Naive thymus-derived CD8-positive, alpha-beta T cell (primary cell): ENCODE measurements at places on chromosomes 12 and 14. TPM values are rescaled to one million over a fixed set of nuclear protein-coding genes. Genes with fewer than 3 reads are reported as not detected.

DNA sequence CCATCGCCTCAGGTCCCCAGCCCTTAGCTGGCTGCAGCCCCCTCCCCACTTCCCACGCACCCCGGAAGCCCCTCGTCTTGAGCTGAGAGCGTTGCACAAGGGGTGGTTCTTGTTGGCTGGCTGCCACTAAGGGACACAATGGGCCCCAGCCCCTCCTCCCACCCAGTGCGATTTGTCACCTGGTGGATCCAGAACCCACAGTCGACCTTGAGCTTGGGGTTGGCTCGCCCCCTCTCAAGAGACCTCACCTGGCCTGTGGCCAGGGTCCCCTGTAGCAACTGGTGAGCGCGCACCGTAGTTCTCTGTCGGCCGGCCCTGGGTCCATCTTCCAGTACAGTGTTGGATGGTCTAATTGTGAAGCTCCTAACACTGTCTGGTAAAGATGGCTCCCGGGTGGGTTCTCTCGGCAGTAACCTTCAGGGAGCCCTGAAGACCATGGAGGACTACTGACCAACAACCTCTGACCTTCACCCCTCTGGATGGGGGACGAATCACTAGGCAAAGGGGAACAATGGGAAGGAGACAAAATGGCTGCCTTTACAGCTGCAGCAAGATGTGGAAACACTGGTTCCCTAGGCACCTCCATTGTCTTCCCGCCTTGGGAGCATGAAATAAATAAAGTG, 6.6 kb downstream of the PHB2 start:
- DNase-seq: no peak

DNA sequence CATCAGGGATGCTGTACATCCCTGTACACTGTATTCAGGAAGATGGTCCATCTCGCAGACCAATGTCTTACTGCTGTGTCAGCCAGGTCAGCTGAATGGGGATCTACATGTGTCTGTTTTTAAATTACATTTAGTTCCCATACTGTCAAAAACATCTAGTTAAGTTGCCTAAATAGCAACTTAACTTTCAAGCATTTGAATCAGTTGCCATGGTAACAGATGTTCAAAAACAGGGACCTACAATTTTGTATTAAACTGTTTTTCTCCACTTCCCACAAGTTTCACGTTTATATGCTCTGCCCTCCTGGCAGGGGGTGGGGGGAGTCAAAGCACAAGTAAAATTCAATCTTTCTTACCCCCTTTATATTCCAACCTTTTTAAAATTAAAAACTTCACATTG, 38.3 kb downstream of the C12orf42 start:
- no peak for DNase-seq

GRCh38 chr12:109831929-109832328, 1.3 kb downstream of the TRPV4 start:
- no peak for DNase-seq

DNA sequence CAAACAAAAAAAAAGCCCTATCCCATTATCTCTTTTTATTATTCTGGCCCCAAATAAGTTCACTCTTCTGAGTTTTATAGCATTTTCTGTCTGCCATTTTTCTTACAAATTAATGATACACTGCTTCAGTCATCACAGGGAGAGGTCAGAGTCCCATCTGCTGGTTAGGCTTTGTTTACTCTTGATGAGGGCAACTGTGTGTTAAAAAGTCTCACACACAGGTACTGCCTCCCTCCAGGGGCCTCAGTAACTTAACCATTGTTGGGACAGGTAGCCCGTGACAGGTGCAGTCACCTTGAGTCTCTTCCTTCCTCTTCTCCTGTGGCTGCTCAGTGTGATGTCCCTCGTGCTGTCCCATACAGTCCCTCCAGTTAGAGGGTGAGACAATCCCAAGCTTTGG, 45.5 kb upstream of the SEL1L start:
- DNase-seq: no peak

DNA sequence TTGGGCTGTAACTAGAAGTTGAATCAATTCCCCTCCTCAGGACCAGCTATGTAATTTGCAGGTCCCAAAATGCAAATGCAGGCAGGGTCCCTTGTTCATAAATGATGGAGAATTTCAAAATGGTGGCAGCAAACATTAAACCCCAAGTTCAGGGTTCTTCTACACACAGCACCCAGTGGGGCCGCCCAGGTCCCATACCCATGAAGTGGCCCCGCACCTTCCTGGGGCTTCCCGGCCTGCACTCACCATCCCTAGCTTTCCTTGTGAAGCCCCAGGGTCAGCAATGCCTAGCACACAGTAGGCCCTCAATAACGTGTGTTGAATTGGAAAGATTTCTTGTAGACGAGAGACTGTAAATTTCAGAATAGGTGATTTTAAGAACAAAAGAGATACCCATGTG, 76.0 kb downstream of the NTF3 start:
- no peak for DNase-seq

PLCZ1 gene
- total RNA-seq: not detected

ASIC1 gene
- 11.7 TPM for total RNA-seq

- no peak for DNase-seq
These were observed 129.4 kb downstream of the TSPAN9 start for GRCh38 chr12:3206536-3207072.

GRCh38 chr14:86334355-86334754, 804.4 kb downstream of the FLRT2 start:
- no peak for DNase-seq

RNASE4 gene
- not detected for total RNA-seq

DNA sequence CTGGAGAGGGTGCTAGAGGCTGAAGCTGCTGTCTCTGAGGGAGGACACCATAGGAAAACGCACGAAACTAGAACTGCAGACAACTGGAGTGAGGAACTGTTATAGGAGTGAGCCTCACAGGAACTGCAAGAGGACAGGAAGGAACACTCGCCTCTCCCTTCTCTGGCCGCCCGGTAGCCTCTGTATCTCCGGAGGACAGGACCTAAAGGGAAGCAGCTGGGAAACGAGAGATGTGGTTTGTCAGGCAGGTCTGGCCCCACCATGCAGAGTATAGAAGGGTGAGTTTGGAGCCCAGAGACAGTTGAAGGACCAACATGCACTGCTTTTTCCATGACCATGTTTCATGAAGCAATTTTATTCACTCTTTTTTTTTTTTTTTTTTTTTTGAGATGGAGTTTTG, 127.3 kb downstream of the EFCAB11 start:
- no peak for DNase-seq

GRCh38 chr12:4881266-4882064, 28.2 kb upstream of the KCNA1 start:
- no peak for DNase-seq

- DNase-seq: no peak
These were observed 11.4 kb upstream of the NOPCHAP1 start for GRCh38 chr12:104974626-104975290.

MEG3 gene
- not detected for total RNA-seq

DNA sequence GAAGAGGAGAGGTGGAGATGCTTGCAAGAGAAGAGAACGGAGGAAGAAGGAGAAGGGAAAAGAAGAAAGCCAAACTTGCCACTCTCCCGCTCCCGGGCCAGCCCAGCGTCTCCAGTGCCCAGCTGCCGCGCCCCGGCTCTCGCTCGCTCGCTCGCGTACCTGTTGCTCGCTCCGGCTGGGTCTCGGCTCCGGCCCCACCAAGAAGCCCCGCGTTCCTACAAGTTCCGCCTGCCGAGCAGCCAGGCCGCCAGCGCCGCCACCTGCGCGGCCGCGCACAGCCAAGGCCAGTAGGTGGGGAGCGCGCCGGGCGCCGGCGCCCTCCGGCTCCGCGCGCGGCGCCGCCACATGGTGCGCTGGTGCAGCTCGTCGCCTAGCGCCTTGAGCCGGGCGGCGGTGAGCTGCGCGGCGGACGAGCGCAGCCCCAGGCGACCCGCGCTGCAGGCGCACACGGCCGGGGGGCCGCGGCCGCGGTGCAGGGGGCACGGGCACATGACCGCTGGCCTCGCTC, 370 bp downstream of the HRK start:
- peak; percentile 27 for DNase-seq

KCNK13 gene
- not detected for total RNA-seq

GRCh38 chr12:51017452-51017851, 8.7 kb downstream of the SLC11A2 start:
- DNase-seq: no peak

DNA sequence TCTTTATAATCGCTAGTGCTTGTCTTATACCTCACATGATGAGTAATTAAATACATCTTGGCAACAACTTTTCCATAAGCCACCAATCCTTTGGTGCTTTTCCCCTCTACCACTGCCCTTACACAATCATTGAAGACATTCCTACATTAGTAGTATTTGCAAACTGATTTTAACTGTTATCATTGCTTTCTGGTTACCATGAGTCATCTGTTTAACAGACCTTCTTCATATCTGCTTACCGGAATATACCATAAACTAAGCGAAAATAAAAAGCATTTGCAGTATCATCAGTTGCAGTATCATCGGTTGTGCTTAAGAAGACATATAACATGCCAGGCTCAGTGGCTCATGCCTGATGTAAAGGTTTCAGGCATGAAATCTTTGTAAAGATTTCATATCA, 54.8 kb upstream of the PLEKHA5 start:
- DNase-seq: no peak

GRCh38 chr12:111437816-111438454, 32.2 kb downstream of the SH2B3 start:
- DNase-seq: no peak

GRCh38 chr14:69666690-69667211, 55.4 kb downstream of the SUSD6 start:
- DNase-seq: no peak

- DNase-seq: no peak
These were observed 41.5 kb upstream of the GNG2 start for GRCh38 chr14:51818748-51819380.

GRCh38 chr12:64175254-64175945, 46.7 kb downstream of the KICS2 start:
- DNase-seq: no peak

DNA sequence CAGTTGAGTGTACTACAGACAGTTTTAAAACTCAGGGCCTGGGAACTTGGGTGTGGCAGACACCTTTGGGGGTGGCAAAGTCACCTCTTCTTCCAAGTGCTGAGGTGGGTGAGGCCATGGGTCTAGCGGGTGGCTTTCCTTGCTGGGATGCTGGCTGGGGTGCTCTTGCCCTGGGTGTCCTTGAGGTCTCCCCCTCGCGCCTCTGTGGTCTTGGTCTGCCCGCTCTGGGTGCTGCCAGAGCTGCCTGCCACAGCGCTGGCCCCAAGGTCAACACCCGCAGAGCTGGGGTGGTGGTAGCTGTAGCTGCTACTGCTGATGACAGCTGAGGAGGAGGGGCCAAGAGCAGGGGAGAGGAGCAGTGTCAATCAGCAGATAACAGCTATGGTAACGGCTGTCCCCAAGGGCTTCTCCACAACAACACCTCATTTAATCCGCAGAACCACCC, 6.8 kb downstream of the KRT74 start:
- DNase-seq: peak; percentile 72

HSPA2 gene
- 2.3 TPM for total RNA-seq

DNA sequence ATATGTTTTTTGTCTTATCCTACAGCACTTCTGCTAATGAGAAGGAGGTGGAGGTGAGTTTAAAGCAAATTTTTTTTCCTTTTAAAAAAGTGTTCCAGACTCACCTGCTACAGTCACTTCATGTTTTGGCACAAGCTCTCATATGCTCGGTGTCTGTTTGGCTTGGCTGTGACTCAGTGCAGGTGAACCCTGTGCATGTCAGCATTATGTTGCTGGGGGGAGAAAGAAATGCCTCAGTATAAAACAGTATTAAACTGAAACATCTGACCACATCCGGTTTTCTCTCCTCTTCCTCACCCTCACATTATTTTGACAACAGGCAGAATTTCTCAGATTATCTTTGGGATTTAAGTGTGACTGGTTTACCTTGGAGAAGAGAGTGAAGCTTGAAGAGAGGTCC, 105.2 kb downstream of the DNAI7 start:
- no peak for DNase-seq

DNA sequence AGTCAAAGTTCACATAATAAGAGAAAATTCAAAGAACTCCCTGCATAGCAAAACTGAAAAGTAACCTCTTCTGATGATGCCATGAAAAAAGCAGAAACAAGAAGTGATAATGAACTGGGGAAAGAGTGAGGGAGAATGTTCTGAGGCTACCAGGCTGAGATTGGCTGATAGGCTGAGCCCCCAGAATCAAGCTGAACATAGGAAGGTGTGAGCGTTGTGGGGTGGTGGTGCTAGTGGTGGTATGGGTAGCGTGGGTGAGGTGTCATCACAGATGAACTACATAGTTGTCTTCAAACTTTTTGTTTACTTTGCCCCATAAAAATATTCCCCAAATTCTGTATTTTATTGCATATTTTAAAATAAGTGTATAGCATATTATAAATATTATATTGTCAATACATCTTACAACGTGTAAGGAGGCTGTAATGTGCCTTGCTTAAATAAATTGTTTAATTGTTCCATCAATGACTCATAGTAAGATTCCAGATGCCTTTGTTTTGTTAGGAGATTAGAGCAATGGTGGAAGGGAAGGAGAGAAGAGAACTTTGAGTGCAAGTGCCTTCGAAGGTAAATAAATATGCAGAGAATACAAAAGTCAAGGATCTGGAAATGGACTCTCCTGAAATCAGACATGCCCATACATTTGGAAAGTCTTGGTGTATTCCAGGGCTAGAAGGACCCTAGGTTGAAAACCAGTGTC, 15.8 kb upstream of the CFAP54 start:
- DNase-seq: peak; percentile 7

LYZ gene
- total RNA-seq: 7.2 TPM

- no peak for DNase-seq
These were observed 10.3 kb upstream of the SERPINA3 start for GRCh38 chr14:94601884-94602391.

DNA sequence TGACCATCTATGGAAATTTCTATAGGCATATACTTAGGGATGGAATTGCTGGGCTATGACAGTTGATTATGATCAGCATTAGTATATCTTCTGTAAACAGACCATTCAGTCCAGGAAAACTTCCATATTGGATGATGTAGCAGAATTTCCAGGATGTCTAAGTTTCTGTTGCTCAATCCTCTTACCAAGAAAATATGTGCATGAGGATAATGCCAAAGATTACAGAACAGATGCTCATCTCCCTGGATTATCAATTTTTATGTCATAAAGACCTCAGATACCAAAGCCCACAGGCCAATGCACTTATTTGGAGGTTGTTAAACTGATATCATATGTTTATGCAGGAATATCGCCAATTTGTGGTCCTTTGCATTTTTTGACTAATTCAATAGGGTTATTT, 354.4 kb upstream of the FLRT2 start:
- no peak for DNase-seq

TTC9 gene
- 26.5 TPM for total RNA-seq

- no peak for DNase-seq
These were observed 69.7 kb downstream of the WDR20 start for GRCh38 chr14:102209224-102209966.

- no peak for DNase-seq
These were observed 503.9 kb downstream of the NELL2 start for GRCh38 chr12:44372259-44372658.

GRCh38 chr14:38357557-38357956, 101.7 kb upstream of the CLEC14A start:
- DNase-seq: no peak

GRCh38 chr12:9763025-9763424, 2.3 kb upstream of the CD69 start:
- DNase-seq: no peak

DNA sequence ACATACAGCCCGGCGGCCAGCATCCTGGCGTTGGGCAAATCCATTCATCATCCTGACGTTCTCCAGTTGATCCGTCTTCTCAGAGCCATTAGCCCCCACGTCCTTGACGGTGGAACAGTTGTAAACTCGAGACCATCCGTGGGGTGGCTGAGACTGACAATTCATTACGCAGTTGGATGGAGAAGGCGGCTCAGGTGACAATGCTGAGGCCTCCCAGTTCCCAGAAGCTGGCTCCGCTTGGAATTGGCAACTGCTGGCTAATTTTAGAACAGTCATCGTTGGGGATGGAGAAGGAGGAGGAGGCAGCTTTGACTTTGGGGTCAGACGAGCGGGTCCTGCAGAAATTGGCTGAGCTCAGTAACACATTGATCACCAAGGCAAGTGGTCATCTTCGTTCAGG, 186.5 kb downstream of the PHETA1 start:
- DNase-seq: no peak
